ENCODE measurements at places on chromosomes 12 and 14.

- no peak for DNase-seq
Measured at GRCh38 chr12:108394196-108394595, 55.1 kb upstream of the CMKLR1 start.

GRCh38 chr14:91159182-91159581 is 45.3 kb downstream of the DGLUCY start:
- no peak for DNase-seq

GRCh38 chr12:42810006-42810405 is 220.5 kb upstream of the PRICKLE1 start:
- no peak for DNase-seq

- no peak for DNase-seq
Measured at GRCh38 chr14:77306851-77307496, 13.7 kb downstream of the POMT2 start.

DNA sequence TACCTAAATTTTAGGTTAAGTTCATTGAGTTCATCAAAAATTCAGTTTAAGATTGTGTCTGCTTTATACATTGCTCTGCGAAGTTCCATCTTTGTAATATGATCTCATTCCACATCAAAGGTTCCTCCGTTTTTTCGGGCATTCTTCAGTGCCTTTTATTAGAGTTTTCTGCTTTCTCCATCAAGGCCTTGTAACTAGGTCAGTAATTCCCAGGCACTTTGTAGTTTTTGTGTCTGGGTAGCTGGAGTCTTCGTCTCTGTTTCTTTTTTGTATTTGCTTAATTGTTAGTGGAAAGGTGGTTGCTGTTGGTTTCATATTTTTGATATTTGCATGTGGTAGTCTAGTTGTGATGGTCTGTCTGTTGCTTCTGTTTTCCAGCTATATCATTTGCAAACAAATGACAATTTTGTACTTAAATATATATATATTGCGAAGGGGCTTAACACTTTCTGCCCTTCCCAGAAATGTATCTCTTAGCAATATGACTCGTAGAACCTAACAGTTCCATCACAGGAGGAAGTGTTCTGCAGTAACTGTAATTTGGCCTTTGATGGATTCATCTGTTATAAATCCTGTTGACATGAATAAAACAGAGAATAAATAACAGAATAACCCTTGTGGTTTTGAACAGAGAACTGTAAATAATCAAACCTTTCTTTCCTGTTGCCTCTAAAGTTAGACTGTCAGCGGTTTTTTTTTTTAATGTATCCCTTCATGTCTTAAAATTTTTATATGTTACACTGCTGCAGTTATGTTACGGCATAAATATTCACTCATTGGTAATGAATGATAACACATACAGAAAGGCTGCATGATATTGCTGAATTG is 88.4 kb upstream of the DYNC1H1 start:
- DNase-seq: no peak

DNA sequence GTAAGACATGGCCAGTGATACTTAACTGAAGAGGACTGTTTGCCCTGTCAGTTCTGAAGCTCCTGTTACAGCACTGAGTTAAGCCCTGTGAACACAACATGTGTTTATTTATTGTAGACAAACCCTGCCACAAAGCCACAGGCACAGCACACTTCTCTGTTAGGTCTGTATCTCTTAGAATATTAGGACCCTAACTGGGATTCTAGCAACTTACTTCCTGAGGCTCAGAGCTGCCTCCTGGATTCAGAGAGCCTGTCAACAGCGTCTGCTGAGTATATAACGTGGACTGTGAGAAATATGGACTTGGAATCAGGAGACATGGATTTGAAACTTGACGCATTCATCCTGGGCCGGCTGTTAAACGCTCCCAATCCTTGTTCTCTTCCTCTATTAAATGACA is 135.0 kb upstream of the HIF1A start:
- DNase-seq: no peak

DNA sequence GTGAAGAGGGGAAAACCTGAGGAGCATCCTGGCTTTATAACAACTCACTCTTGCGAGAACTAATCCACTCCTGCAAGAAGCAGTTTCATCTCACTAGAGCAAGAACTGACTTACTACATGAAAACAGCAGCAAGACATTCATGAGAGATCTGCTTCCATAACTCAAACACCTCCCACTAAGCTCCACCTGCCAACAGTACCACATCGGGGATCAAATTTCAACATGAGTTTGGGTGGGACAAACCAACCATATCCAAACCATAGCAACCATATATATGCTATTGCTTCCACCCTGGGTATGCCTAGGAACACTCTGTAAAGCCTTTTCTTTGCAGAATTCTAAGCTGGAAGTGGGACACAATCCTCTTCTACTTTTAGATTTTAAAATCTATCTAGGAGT is 13.9 kb upstream of the AVPR1A start:
- no peak for DNase-seq

- DNase-seq: no peak
Measured at GRCh38 chr12:131507094-131507493, 203.8 kb upstream of the SFSWAP start.

- no peak for DNase-seq
Measured at GRCh38 chr14:40911141-40911540, 695.5 kb upstream of the LRFN5 start.

- no peak for DNase-seq
Measured at GRCh38 chr12:115950959-115951358, 326.5 kb downstream of the MED13L start.

- DNase-seq: no peak
Measured at GRCh38 chr12:92900941-92901340, 28.2 kb downstream of the EEA1 start.

DNA sequence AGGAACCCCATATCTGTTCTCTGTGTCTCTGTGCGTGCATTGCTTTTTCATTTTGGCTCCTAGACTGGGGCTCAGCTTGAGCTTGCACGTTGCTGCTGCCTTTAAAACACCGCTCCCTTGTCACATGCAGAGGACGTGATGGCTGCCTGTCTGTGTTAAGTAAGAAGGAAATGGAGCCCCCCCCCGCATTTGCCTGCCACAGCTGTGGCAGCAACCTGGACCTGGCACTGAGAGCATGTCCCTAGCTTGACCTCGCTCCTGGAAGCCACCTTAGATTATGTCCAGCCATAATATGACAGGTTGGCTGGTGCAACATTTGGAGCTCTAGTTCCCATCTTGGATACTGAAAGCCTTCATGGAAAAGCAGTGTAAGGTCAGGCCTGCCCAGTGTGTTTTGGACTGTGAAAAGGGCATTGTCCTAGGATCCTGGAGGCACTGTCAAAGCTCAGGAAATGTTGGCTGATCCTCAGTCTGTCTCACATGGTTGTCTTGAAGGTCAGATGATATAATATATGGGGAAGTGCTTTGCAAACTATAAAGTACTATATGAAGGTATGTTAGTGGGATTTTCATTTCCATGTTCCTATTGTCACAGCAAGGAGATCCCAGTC is 73.8 kb downstream of the PRKCH start:
- no peak for DNase-seq

- no peak for DNase-seq
Measured at GRCh38 chr12:21516281-21516680, 9.8 kb upstream of the SPX start.

GRCh38 chr12:64625243-64626077 is 15.2 kb downstream of the RASSF3 start:
- peak; percentile 52 for DNase-seq

- no peak for DNase-seq
Measured at GRCh38 chr14:75066691-75067090, 2.8 kb upstream of the ZC2HC1C start.

DNA sequence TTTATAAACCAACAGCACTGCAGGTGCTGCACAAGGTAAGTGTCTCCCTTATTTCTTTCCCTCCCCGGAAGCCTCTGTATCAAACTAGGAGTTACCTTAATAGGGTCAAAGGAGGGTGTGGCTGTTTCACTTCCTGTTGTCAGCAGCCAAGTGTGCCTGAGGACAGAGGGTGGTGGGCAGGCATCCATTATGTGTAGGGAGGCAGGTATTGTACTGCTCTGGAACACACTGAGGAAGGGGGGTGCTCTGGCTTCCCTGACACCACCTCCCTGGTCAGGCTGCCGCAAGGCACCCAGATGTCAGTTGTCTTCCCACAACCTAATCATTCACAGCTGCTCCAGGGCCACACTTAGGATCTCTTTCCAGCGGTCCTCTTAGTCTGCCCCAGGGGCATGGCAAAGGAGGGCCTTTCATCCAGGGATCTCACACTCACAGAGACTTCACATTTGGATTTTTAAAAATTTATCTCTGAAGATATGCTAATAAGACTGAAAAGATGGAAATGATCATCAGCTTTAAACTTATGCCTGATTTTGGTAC is 132.0 kb upstream of the ARHGAP5 start:
- DNase-seq: no peak

GRCh38 chr14:69360438-69361108 is 37.5 kb downstream of the ERH start:
- DNase-seq: peak; percentile 56

- DNase-seq: no peak
Measured at GRCh38 chr12:3150931-3151835, 74.0 kb downstream of the TSPAN9 start.

- DNase-seq: no peak
Measured at GRCh38 chr14:100158566-100159093, 815 bp downstream of the DEGS2 start.

DNA sequence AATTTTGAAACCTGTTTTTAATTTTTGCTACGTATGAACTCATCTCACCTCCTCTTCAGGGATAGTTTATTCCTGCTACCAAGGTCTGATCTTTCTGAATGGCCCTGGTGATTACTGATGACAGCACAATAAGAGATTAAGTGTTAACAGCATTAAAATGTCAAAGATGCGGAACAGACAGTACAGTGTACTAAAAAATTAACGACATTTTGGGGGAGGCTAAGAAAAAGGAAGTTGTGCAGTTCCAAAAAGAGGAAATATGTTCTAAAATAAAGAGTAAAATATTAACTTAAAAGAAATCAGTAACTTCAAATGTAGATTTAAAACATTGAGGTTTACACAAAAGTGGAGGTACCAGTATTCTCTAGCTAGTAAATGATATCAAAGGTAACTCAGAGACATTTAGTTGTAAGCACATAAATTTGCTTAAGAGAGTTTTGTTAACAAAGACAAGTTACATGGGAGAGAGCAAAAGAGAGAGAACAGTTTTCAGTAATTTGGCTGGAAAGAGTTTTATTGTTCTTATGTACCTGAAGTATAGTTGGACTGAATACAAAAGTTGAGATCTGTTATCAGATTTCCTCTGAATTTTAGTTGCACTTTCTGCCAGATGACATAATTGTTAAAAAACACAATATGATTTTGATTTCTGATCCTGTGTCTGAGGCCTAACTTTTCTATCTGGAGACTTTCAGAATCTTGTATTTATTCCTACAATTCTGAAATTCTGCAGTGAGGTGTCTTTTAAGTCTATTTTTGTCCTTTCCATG is 4.2 kb upstream of the CLECL1 start:
- DNase-seq: no peak

GRCh38 chr12:70609203-70609602 is 28.0 kb downstream of the PTPRB start:
- no peak for DNase-seq

- no peak for DNase-seq
Measured at GRCh38 chr12:51275088-51275487, 4.9 kb upstream of the SMAGP start.

DNA sequence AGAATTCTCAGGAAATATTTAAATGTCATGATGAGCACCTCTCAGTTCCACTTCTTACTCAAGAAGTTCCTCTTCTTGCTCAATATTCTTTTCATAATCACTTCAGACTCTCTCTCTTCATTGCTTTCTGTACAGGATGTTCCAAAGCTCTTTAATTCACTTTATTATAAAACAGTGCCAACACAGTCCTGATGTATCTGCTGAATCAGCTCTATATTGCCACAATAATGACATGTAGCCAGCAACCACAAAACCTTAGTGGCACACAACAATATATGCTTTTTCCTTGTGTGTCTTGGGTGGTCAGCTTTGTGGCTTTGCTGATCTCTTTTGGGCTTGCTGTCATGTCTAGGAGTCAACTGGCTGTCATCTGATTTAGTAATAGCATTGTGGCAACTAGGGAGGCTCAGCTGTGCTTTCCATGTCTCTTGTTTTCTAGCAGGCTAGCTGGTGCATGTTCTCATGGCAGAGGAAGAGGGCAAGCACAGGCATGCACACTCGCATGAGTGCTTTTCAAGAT is 52.8 kb upstream of the SLC2A13 start:
- DNase-seq: no peak

DNA sequence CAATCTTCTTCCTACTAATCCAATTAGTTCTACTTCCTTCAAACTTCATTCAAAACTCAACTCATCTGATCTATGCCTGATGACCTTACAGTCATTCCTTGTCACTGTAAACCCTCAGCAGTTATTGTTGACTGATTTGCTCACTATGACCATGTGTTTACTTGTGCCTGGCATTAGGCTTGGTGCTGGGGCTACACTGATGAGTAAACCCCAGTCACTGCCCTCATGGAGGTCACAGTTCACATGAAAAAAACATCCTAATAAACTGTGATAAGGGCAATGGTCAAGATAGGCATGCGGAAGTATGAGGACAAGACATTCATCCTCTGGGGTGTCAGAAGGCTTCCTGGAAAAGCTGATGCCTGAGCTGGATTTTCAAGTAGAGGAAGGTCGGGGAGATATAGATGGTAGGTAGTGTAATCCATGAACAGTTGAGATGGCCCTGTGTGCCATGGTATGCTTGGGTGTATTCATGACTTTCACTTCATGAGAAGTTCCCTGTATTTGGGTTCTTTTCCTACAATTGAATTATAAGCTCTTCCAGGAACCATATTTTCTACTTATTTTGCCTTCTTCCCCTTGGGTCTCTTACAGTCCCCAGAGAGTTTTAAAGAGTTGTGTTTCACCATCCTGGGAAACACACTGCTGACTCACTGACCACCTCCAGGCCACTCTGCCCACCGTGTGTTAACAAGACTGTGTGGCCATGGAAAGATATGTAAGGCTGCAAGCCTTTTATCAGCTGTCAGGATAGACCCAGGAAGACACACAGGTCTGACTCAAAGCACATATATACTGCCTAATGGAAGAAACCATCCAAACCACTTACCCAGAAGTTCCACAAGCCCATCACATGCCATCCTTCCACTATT is 38.7 kb upstream of the DUSP6 start:
- DNase-seq: peak; percentile 12

DNA sequence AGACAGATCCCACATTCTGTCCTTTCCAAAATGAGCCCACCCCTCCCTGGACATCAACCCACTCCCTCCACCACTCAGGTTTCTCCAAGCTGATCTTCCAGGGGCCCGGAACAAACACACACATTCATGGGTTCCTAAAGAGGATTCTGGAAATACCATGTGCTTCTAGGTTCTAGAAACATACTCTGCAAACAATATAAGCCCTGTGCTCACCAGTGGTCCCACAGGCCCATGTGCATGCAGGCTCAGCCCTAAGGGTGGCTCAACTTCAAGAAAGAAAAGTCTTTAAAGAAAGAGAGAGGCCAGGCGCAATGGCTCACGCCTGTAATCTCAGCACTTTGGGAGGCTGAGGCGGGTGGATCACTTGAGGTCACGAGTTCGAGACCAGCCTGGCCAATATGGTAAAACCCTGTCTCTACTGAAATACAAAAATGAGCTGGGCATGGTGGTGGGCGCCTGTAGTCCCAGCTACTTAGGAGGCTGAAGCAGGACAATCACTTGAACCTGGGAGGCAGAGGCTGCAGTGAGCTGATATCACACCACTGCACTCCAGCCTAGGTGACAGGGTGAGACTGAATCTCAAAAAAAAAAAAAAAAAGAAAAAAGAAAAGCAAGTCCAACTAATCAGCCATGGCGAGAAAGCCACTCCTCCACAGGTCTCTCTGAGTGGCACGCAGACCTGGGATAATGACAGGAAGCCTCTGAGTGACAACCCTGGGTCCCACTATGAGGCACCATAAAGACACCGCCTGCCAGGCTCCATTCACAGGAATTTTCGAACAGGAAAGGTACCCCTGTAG is 59.5 kb upstream of the PNMA1 start:
- DNase-seq: no peak

Measured in activated CD4-positive, alpha-beta T cell treated with anti-CD3 and anti-CD28 coated beads for 48 hours (primary cell).